Kidney capillary endothelial cell (primary cell): ENCODE measurements at places on chromosomes 4 and X.

DNA sequence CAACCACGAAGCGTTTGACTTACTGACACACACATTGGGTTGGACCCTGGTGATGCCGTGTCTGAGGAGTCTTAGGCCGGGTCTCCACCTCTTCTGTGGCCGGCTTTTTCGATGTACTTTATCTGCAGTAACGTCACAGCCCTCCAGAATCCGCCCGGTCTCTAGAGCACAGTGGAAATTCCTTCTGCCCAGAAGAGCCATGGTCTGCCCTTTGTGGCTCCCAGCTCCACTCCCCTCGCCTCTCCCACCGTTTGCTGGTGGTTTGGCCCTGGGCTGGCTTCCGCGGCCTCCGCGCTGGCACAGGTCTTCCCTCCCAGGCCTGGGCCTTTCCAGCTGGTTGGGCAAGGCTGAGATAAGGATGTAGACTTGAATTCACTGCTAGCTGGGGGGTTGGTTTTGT, 4.3 kb downstream of the MAEA start:
- no peak for DNase-seq

GRCh38 chr4:76028350-76028765, 5.1 kb upstream of the CXCL10 start:
- peak; percentile 29 for DNase-seq

DNA sequence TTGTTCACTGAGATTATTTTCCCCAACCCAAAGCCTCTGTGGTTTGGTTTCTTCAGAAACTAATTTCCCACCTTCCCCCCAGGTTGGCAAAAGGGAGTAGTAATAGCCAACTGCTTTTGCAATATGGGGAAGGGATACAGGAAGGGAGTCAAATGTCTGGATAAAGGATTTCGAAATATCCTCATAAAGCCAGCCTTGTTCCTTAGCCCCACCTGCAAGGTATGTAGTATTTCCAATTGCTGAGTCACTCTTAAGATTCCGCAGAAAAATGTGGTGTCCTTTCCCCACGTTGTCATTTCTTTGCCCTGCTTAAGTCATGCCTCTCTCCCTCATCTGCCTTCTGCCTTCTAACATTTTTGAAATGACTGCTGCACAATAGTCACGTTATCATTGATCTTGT, 138.8 kb upstream of the DCAF8L1 start:
- no peak for DNase-seq

GRCh38 chrX:74451450-74452198, 30.3 kb downstream of the SLC16A2 start:
- no peak for DNase-seq

GRCh38 chrX:18888281-18888680, 95.6 kb downstream of the PHKA2 start:
- DNase-seq, result no peak

DNA sequence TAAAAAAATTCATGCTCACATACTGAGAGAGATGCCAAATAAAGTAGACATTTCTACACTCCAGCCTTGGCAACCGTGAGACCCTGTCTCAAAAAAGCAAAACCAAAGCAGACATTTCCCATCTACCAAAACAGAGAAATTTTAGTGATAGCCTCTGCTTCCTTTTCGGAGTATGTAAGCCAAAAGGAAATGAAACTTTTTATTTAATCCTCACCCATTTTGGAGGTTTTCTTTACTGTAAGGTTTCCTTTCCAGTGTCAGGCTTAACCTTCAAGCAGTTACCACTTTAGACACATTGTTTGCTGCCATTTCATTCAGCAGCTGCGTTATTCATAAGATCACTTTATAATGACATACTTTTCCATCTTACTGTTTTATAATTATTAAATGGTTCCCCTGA, 15.9 kb downstream of the ADD1 start:
- DNase-seq, result no peak

GRCh38 chrX:153777261-153778090, 3.4 kb upstream of the SRPK3 start:
- DNase-seq, result no peak

GRCh38 chr4:99200138-99200537, 18.9 kb downstream of the ADH6 start:
- no peak for DNase-seq

GRCh38 chr4:137608085-137608484, 75.8 kb upstream of the PCDH18 start:
- no peak for DNase-seq

GRCh38 chr4:67125636-67126514, 419.4 kb downstream of the CENPC start:
- no peak for DNase-seq

GRCh38 chr4:140308366-140309123, 64.9 kb upstream of the SCOC start:
- DNase-seq, result peak; percentile 28

- no peak for DNase-seq
Observed at GRCh38 chr4:175714686-175715085, 97.4 kb downstream of the GPM6A start.

- no peak for DNase-seq
Observed at GRCh38 chr4:94285666-94286065, 57.0 kb downstream of the HPGDS start.

DNA sequence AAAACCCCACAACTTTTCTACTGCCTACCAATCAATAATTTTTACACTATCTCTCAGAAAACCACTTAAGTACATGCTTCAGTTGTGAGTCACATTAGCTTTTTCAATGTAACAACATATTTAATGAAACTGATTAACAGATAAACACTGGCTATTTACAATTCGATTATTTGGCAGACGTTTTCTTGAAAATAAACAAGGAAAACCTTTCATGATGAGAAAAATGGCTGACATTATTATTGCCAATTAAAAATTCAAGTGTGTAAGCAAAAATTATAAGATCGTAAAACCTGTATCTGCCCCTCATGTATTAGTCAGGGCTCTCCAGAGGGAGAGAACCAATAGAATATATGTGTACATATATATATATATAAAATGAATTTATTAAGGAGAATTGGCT, 1555.5 kb upstream of the IGFBP7 start:
- no peak for DNase-seq
